Pancreas (tissue), 10 donors: ENCODE measurements at places on chromosomes 4 and X. TPM values are rescaled to one million over a fixed set of nuclear protein-coding genes. Genes with fewer than 3 reads are reported as not detected.
A peak's percentile ranks its signal among the peaks of the same experiment; 100 is the strongest.

Gene BEND2
- not detected for total RNA-seq

DNA sequence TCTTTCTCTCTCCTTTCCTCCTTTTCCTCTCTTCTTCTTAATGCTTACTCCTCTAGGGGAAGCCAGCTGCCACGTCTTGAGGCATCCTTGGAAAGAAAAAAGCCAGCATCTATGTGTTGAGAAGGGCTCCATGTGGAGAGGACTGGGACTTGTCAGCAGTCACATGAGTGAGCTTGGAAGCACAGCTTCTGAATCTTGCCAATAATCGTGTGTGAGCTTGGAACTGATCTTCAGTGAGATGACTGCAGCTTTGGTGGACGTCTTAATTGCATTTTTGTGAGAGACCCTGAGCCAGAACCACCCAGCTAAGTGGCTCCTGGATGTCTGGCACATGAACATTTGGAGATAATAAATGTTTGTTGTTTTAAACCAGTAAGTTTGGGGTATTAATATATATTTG, 371.7 kb downstream of the SLITRK2 start:
- no peak for DNase-seq

Gene ADGRL3
- total RNA-seq: 0.16 TPM

- no peak for DNase-seq
Observed at GRCh38 chr4:174423257-174423944, 98.9 kb downstream of the HPGD start.

- DNase-seq: no peak
Observed at GRCh38 chr4:118867311-118868067, 21.2 kb upstream of the SYNPO2 start.

- no peak for DNase-seq
Observed at GRCh38 chr4:186900232-186900900, 176.7 kb upstream of the FAT1 start.

GRCh38 chr4:125432078-125432477, 117.3 kb downstream of the FAT4 start:
- DNase-seq: no peak

GRCh38 chr4:10872833-10873517, 188.4 kb upstream of the CLNK start:
- no peak for DNase-seq

DNA sequence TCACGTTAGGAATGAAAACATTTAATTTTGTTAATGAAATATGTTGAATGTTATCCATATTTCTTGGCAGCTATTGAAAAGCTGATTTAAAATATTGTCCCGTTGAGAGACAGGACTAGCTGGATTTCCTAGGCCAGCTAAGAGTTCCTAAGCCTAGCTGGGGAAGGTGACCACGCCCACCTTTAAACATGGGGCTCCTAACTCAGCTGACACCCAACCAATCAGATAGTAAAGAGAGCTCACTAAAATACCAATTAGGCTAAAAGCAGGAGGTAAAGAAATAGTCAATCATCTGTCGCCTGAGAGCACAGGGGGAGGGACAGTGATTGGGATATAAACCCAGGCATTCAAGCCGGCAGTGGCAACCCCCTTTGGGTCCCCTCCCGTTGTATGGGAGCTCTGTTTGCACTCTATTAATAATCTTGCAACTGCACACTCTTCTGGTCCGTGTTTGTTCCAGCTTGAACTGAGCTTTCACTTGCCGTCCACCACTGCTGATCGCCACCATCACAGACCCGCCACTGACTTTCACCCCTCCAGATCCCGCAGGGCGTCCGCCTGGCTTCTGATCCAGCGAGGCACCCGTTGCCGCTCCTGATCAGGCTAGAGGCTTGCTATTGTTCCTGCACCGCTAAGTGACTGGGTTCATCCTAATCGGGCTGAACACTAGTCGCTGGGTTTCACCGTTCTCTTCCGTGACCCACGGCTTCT, 308.9 kb downstream of the GLUD2 start:
- DNase-seq: no peak

GRCh38 chr4:80431203-80431965, 95.9 kb downstream of the CFAP299 start:
- DNase-seq: no peak

- DNase-seq: no peak
Observed at GRCh38 chr4:6473264-6474052, 1.0 kb upstream of the PPP2R2C start.

GRCh38 chr4:23930750-23931488, 41.1 kb upstream of the PPARGC1A start:
- DNase-seq: peak; percentile 41

- no peak for DNase-seq
Observed at GRCh38 chr4:169802873-169803272, 45.1 kb upstream of the HPF1 start.

Gene ZDHHC9
- total RNA-seq: 16.6 TPM

Gene H2BW2
- total RNA-seq: not detected

DNA sequence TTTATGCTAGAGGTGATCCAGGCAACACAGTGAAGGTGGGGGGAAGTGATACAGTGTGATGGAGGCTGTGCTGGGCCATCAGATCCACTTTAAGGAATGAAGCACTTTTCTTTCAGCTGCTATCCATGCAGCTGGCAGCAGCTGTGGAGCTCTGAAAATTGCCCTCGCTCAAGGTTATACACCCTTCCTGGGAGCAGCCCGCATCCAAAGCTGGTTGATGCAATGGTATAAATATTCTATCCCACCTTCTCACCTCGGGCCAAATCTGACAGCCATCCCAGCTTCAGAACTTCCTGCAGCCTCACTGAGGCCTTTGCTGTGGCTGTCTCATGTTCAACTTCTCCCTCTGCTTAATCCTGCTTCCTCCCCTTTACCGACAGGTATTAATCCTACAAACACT, 18.6 kb downstream of the CXCL13 start:
- DNase-seq: no peak

DNA sequence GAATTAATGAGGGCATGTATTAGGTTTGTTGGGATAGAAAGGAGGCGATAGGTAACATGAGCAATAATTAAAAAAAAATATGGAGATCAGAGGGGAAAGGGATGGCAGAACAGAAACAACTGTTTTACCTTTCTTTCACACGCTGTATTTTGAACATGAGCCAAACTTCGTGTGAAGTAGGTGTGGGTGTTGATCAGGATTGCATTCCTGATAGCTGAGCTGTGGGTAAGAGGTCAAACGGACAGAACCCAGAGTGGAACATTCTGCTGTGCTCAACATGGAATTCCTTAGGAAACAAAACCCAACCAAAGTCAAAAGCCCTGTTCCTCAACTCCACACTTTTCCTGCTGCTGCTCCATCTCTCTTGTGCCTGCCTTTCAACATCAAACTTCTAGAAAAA, 162.5 kb upstream of the CASK start:
- DNase-seq: no peak

DNA sequence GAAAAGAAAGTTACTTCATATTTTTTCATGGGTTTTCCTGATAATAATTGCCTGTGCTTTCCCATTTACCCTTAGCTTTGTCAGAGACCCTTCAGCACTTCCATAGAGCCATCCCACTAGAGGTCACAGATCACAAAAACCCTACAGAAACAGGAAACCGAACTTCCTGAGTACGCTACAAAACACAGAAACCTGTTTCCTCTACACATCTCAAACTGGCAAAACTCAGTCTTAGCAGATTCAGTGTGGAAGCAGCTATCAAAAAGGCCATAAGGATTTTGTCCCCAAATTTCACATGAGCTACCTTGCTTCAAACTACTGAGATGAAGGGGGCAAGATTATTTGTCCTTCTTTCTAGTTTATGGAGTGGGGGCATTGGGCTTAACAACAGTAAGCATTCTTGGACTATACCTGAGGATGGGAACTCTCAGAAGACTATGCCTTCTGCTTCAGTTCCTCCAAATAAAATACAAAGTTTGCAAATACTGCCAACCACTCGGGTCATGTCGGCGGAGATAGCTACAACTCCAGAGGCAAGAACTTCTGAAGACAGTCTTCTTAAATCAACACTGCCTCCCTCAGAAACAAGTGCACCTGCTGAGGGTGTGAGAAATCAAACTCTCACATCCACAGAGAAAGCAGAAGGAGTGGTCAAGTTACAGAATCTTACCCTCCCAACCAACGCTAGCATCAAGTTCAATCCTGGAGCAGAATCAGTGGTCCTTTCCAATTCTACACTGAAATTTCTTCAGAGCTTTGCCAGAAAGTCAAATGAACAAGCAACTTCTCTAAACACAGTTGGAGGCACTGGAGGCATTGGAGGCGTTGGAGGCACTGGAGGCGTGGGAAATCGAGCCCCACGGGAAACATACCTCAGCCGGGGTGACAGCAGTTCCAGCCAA, at the start of gene MMRN1:
MMRN1 (plus strand) TSS at position 206 of the 902 bp plus-strand sequence; CDS start at position 324, 118 bp downstream.
- DNase-seq: no peak
